ENCODE measurements at places on chromosomes 4 and X.

GRCh38 chrX:42398967-42399631 lies 378.9 kb downstream of the PPP1R2C start:
- no peak for DNase-seq

DNA sequence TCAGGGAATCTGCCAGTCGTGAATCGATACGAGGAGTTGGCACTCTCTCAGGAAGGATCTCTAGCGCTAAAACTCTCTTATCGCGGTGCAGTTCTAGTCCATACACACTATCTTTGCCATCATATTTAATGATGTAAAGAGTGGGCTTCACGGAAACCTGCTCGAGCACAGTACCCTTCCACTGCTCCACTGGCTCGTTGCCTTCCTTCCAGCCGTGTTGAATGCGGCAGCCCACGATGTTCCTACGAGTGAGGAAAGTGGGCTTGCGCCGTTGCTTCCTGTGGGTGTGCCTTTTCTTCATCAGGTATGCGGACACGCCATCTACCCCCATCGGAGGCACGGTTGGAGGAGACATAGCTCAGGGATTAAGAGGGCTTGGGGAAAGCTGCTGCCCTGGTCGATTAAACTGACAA lies 661 bp downstream of the SPIN4 start:
- peak; percentile 58 for DNase-seq

DNA sequence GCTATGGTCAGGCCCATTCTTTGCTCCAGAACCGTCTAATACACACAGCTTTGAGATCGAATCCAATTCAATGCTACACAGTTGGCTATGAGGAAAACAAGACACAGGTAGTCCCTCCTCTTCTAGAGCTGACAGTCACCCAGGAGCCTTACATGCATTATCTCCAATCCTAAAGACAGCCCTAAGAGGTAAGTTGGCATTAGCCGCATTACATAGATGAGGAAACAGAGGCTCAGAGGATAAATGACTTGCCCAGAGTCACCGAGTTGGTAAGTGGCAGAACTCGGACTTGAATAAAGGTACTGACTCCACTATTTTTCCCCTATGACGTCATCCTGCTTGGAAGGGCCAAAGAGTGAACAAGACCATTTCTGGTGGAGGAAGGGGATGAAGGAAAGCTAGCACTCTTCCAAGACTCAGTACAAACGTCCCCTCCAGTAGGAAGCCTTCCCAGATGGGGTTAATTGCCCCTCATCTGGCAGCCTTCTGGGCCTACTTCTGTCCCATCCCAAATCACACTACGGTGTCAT lies 8.5 kb downstream of the IQSEC2 start:
- no peak for DNase-seq

GRCh38 chr4:128155231-128155855 lies 94.2 kb downstream of the LARP1B start:
- no peak for DNase-seq

- DNase-seq: no peak
Observed at GRCh38 chr4:69126024-69126423, 29.8 kb downstream of the UGT2B7 start.

DNA sequence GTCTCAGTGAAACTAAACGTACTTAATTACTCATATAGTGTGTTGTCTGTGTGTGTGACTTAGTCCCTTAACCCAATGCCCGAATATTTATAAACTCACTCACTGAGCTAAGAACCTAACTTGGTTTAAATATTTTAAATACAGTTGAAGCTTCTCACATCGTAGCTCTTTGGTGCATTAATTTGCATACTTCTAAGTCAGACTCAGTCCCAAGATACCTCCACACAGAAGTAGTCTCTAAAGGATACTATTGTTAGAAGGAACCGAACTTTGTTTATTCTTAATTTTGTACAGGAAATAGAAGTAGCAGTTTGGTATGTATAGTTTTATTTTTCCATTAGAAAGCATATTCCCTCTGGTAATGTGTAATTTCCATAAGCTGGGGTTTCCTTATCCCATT lies 54.0 kb upstream of the NKAP start:
- no peak for DNase-seq

GRCh38 chrX:17323397-17323796 lies 51.6 kb upstream of the NHS start:
- no peak for DNase-seq

- no peak for DNase-seq
Observed at GRCh38 chr4:78298618-78299017, 241.5 kb downstream of the FRAS1 start.

- no peak for DNase-seq
Observed at GRCh38 chr4:14800977-14801376, 201.3 kb upstream of the CPEB2 start.

GRCh38 chr4:184317234-184317918 lies 99.7 kb upstream of the ENPP6 start:
- no peak for DNase-seq

GRCh38 chrX:39773923-39774773 lies 323.6 kb downstream of the BCOR start:
- DNase-seq: no peak

- DNase-seq: peak; percentile 30
Observed at GRCh38 chrX:152537373-152537772, 86.3 kb upstream of the GABRA3 start.

DNA sequence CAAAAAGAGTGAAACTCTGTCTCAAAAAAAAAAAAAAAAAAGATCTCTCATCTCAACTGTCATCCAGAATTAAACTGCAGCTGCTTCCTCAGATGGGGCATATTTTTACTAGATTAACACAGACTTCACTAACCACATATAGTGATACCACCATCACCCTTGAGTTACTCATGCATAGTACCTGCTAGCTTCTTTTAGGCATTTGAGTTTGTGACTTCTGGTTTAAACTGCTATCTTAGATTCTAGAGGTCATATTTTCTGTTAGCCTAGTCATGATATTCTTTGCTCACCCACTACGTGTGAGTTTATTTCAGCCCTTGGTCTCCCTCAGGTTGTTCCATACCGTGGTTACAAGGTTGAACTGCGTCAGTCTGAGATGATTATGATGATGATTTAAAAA lies 154.9 kb upstream of the BMP3 start:
- DNase-seq: no peak

DNA sequence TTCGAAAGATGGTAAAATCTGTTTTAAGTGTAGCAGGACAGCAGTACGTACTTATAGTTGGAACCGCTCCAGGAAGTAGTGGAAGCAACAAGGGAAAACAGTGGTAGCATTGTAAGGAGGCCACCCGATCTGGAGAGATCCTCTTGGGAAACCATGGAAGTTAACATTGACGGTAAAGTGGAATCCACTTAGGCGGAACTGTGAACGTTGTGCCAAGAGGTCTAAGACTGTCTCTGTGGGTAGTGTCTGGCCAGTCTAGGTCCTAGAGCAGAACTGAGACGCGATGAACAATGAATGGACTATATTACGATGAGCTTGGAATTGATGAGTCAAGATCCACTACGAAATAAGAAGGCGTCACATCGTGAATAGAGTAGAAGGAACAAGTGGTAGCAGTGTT lies 124.0 kb downstream of the TENM3 start:
- no peak for DNase-seq

DNA sequence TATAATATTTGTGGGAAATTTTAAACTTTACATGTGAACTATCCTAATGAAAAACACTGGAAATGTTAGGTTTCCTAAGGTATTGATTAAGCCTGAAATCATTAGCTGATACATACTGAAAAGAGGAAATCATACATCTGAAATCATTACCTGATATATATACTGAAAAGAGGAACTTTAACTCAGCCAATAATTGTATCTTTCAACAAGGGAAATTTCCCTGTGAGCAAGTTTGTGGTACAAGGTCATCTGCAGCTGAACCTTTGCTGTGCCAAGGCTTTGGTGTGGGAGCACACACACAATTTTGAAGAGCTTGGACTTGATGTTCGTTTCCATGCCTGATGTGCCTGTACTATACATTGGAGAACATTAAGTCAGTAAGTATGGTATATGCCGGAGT lies 131.9 kb upstream of the USP9X start:
- no peak for DNase-seq
